Activated CD4-positive, CD25-positive, alpha-beta regulatory T cell (primary cell): ENCODE measurements at places on chromosomes 6 and 20.

DNA sequence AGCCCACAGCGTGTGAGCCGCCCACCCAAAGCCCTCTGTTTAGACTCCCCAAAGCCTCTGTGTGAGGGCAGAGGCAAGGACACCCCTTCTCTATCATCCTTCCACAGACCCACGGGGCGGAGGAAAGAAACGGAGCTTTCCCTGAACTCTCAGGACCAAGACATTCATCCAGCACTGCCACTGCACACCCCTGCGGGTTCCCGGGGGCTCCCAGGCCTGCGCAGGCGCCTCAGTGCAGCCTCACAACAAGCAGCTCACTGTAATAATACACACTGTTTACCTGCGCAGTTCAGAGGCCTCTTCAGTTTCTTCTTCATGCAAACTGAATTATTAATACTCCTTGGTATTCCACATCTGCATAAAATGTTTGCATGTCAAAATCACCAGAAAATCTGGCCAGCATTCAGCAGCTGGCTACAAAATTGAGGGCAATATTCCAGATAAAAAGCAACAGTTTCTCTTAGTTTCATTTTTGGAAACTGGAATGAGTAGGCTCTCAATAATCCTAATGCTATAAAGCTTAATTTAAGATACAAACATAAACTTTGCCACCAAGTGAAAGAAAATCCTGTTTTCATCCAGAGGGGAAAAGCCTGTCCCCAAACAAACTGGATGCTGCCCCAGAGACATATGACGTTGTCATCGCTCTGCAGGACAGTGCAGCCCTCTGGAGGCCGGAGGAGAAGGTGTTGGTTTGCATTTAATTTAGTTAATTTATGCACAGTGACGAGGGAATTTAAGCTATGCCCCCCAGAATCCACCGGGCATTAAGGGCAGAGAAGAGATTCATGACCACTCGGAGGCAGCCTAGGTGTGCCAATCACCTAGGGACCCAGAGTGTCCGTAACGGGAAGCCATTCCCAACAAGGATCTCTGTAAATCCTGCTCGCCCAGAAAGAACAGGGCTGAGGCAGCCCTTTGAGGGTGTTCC is 45.3 kb downstream of the NINL start:
- no peak for DNase-seq

- DNase-seq, result no peak
Measured at GRCh38 chr6:11025921-11026635, 18.0 kb downstream of the ELOVL2 start.

- no peak for DNase-seq
Measured at GRCh38 chr20:9926476-9926875, 87.6 kb upstream of the PAK5 start.

GRCh38 chr20:20367575-20368417 is at the start of gene INSM1:
Gene INSM1 (plus strand): TSS chr20:20368104. CDS start chr20:20368268, 164 bp downstream.
- DNase-seq, result no peak

DNA sequence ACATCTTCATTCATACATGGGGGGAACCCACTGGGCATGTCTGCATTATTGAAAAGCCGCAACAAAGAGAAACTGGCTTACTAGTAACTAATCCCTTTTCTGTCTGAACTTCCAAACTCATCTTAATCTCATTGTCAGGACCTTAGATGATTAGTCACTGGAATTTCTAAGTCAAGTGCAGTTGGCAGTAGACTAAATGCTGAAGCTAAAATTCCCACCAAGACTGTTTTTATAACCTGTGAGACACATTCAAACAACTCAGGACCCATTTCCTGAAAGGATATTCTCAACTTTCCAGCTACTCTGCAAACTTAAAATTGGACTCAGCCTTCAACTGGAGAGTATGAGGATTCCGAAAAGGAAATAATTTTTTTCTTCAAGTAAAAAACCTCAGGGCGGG is 94.8 kb upstream of the SCAF8 start:
- DNase-seq, result no peak

DNA sequence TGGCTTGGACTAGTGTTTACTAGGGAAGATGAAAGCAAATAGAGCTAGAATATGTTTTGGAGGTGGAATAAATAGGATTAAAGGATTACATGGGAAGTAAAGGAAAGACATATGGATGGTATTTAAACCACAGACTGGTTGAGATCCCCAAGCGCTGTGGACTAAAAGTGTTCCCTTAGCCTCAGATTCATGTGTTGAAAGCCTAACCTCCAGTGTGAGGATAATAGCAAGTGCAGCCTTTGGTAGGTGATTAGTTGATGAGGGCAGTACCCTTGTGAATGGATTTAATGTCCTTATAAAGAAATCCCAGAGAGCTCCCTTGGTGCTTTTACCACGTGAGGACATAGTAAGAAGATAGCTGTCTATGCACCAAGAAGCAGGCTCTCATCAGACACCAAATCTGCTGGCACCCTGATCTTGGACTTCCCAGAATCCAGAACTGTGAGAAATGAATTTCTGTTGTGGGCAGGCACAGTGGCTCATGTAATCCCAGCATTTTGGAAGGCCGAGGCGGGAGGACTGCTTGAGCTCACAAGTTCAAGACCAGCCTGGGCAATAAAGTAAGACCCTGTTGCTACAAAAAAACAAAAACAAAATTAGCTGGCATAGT is 57.3 kb upstream of the MCM9 start:
- no peak for DNase-seq

DNA sequence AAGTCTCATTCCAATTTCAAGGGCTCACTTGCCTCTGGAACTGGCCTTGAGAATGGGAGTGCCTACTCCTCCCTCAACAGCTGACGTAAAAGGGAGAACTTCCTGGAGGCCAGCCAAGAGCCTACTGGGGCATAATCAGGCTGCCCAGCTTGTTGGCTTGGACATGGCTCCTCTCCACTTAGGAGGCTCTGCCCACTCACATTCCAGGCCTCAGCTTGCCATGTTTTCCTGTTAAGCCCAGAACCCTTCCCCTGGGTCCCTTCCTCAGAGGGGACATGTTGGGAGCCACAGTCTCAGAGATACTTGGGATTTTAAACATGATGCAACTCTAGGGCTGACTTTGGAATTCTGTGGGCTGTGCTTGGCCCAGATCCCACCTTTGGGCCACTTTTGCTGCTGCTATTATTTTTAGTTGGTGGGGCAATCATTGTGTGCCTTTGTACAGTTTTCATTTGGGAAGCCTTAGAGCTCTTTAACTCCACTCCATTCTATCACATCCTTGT is 31.5 kb upstream of the ADTRP start:
- DNase-seq, result no peak

- no peak for DNase-seq
Measured at GRCh38 chr6:106666282-106667021, 37.1 kb downstream of the QRSL1 start.

DNA sequence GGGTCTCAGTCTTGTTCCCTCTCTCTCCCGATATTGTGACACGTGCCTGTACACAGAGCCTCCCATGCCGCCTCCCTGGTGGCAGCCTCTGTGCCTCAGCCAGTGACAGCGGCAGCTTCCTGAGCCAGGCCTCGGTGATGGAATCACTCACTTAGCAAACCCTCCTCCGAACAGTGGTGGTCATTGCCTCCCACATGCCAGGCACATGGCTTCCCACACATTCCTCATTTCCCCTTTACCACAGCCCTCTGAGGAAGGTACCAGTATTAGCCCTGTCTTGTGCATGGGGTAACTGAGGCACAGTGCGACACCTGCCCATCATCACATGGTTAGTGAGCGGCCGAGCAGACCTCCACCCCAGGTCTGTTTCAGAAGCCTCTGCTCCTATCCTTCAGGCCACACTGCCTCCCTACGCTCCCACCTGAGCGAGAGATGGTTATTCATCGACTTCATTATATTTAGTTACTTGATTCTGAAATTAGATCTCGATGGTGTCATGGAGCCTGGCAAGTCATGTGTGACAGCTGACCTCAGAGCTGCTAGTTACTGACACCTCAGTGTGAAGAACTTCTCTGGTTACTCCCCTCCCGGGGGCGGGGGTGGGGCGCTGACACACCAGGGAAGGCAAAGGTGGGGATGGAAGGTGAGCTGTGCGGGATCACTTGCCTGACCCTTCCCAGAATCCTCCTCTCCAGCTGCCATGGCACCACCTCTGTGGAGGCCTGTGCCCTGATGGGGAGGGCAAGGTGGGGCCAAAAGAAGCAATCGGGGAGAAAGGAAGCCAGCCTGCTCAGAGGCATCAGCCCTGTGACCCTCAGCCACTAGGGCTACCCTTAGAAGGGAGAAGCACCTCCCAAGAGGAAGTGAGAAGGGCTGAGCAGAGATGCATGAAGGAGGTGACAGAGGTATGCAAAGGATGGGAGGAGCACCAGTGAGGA is 17.9 kb downstream of the MDGA1 start:
- no peak for DNase-seq

DNA sequence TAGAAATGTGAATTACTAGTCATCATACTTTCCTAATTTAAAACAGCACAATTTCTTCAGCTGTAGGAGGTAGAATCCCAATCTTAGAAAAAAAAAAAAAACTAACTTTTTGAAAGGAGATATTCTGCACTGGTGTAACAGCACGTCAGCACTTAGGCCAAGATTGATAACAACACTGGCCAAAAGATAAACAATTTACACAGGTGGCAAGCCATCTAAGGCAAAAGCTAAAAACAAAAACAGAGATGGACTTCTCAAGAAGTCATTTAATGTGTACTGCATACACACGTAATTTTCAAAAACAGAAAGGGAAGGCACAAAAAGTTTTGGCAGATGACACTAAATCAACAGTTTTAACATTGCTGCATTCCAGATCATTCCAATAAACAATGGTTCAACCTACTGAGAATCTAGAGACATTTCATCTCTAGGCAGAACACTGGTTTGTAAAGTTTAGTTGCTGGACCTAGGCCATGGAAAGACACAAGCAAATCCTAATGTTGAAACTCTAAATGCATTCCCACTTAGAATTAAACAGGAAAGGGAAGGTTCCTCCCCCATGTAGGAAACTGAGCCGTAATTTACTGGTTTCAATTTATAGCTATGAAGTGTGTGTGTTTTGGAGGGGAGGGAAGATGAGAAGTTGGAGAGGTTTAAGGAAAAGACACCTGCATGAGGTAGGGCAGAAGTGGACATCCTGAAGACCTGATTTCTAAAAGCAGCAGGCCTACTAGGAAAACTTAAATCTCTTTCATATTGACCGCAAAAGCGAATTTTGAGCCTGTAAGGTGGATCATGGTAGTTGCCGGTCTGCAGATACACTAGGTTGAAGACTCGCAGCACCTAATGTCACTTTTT is 1.3 kb downstream of the GCLC start:
- no peak for DNase-seq
